ENCODE measurements at places on chromosomes 2 and 18. TPM values are rescaled to one million over a fixed set of nuclear protein-coding genes. Genes with fewer than 3 reads are reported as not detected.

Gene GCKR
- 2.4 TPM for polyA plus RNA-seq

Gene RAPH1
- 15.7 TPM for polyA plus RNA-seq

DNA sequence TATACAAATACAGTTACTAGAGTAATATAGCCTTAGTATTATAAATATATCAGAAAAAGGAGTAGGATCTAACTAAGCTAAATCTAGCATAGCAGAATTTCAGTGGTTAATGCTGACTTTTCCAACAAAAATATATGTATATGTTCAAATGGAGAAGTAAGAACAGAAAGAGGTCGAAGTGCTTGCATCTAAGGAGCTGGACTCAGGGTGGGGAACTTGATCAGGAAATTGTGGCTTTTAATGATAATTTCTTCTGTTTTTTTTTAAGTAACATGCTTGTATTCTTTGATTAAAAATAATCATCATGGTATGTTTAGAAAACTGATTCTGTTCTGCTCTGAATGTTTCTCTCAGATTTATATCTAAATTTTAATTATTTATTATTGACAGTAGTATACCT lies 327.1 kb downstream of the GALNT13 start:
- no peaks in the 10 kb centered on the region for H3K27me3 ChIP-seq
- H3K36me3 ChIP-seq: no peaks in the 10 kb centered on the region
- H3K4me3 ChIP-seq: no peak overlapping the region
- DNase-seq: no peak
- no peak overlapping the region for H3K27ac ChIP-seq

- H3K4me3 ChIP-seq: no peak overlapping the region
- H3K4me1 ChIP-seq: no peaks in the 10 kb centered on the region
- no peaks in the 10 kb centered on the region for H3K36me3 ChIP-seq
- no peak for DNase-seq
- H3K27ac ChIP-seq: no peak overlapping the region
These were observed 109.7 kb upstream of the KCNJ3 start for GRCh38 chr2:154588838-154589237.

DNA sequence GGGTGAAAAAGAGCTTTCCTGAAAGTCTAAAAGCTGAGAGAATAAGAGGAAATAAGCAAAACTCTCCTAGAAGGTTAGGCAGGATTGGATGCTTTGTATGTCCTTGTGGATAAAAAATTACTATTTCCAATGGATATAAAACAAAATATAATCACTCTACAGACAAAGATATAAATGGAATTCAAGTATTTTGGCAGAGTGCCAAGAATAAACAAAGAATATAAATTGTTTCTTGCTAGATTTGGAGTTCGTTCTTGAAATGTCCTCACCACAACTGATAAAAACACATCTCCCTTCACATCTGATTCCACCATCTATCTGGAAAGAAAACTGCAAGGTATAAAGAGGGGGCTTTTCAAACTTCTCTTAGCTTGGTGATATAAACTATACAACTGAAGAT lies 13.3 kb downstream of the SULT1C3 start:
- no peak for DNase-seq
- no peak overlapping the region for H3K27ac ChIP-seq

DNA sequence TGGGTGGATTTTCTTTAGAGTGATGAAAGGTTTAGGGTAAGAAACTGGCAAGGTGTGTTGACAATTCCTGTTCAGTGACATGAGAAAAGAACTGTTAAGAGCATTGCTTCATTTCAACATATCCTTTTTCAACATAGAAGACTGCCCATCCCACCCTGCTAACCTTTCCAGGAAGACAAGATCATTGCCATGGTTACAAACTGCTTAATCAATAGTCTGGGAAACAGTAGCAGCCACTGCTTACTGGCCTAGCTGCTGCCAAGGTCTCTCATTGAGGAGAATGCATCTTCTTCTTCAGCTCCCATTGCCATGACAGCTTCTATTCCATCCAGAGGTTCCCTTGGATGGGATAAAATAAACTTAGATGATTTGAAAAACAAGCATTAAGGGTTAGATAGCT lies 212.1 kb downstream of the LRRTM1 start:
- no peaks in the 10 kb centered on the region for H3K4me1 ChIP-seq
- no peaks in the 10 kb centered on the region for H3K27me3 ChIP-seq
- DNase-seq: no peak
- no peaks in the 10 kb centered on the region for H3K36me3 ChIP-seq
- H3K4me3 ChIP-seq: no peak overlapping the region
- no peak overlapping the region for H3K27ac ChIP-seq

Measured in small intestine (tissue), 16 donors.